Uterus (tissue), 4 donors: ENCODE measurements at places on chromosomes 3 and 15. TPM values are rescaled to one million over a fixed set of nuclear protein-coding genes. Genes with fewer than 3 reads are reported as not detected.

Gene CCR9
- 0.14 TPM for total RNA-seq

Gene CCR8
- total RNA-seq: not detected

Gene ACKR4
- 4.7 TPM for total RNA-seq

Gene ECE2
- not detected for total RNA-seq

Gene ATP13A5
- total RNA-seq: not detected

Gene MAPKAPK3
- total RNA-seq: 32.4 TPM

Gene CACNA1D
- total RNA-seq: 96.8 TPM

Gene C3orf62
- total RNA-seq: 1.5 TPM

Gene AHSG
- total RNA-seq: not detected

Gene AP4E1
- total RNA-seq: 16.7 TPM

Gene GOLGA6L10
- 6.2 TPM for total RNA-seq

Gene VPS8
- total RNA-seq: 281 TPM

Gene SLC15A2
- total RNA-seq: 5.6 TPM

Gene NR2E3
- not detected for total RNA-seq

Gene DUSP7
- 13.7 TPM for total RNA-seq

Gene LSG1
- total RNA-seq: 7.9 TPM

Gene PLA2G4D
- not detected for total RNA-seq

Gene GOLGA6L7
- not detected for total RNA-seq

Gene ABI3BP
- 38.8 TPM for total RNA-seq

Gene CNTN3
- 14.7 TPM for total RNA-seq

Gene TNFAIP8L3
- total RNA-seq: 40.5 TPM

Gene LCTL
- not detected for total RNA-seq

Gene IL20RB
- total RNA-seq: not detected

Gene NANOGP8
- total RNA-seq: 2.8 TPM

Gene GANC
- 11.8 TPM for total RNA-seq

Gene KBTBD12
- total RNA-seq: not detected

Gene GREM1
- 5.4 TPM for total RNA-seq

Gene RETNLB
- not detected for total RNA-seq

Gene ROPN1
- total RNA-seq: not detected

Gene WNT5A
- 14.3 TPM for total RNA-seq

Gene OR5K2
- not detected for total RNA-seq

Gene RYR3
- 36.6 TPM for total RNA-seq

Gene CP
- 2.2 TPM for total RNA-seq

Gene IQCF5
- total RNA-seq: not detected

Gene CLDN16
- not detected for total RNA-seq

Gene C3orf80
- not detected for total RNA-seq

Gene CHRNB4
- total RNA-seq: not detected

Gene CD200R1
- 0.40 TPM for total RNA-seq

Gene HRG
- total RNA-seq: not detected

Gene HAPLN3
- total RNA-seq: 17.9 TPM

Gene DGKG
- 10.8 TPM for total RNA-seq

Gene FMN1
- total RNA-seq: 6.2 TPM
